Stimulated activated CD4-positive, alpha-beta T cell treated with anti-CD3 and anti-CD28 coated beads, TNF-alpha, amount 100 ng/mL, for 48 hours (primary cell): ENCODE measurements at places on chromosomes 6 and 20.

GRCh38 chr6:140073456-140073855 lies 699.0 kb upstream of the CITED2 start:
- DNase-seq, result no peak

DNA sequence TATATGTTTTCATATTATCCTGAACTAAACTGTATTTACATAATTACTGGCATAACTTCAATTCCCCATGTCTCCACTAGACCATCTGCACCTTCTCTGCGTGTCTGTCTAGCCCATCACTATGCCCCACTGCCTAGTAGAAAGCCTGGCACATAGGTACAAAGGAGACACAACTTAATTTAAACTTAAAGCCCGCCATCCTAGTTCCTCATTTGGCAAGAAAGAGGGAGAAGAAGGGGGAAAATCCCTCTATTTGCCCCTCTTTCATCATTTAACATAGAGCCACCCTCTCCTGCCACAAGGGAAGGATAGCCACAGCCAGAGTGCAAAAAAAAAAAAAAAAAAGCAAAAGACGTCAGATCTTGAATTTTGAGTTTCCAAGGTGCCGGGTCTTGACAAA lies 1.8 kb downstream of the PKIG start:
- no peak for DNase-seq

DNA sequence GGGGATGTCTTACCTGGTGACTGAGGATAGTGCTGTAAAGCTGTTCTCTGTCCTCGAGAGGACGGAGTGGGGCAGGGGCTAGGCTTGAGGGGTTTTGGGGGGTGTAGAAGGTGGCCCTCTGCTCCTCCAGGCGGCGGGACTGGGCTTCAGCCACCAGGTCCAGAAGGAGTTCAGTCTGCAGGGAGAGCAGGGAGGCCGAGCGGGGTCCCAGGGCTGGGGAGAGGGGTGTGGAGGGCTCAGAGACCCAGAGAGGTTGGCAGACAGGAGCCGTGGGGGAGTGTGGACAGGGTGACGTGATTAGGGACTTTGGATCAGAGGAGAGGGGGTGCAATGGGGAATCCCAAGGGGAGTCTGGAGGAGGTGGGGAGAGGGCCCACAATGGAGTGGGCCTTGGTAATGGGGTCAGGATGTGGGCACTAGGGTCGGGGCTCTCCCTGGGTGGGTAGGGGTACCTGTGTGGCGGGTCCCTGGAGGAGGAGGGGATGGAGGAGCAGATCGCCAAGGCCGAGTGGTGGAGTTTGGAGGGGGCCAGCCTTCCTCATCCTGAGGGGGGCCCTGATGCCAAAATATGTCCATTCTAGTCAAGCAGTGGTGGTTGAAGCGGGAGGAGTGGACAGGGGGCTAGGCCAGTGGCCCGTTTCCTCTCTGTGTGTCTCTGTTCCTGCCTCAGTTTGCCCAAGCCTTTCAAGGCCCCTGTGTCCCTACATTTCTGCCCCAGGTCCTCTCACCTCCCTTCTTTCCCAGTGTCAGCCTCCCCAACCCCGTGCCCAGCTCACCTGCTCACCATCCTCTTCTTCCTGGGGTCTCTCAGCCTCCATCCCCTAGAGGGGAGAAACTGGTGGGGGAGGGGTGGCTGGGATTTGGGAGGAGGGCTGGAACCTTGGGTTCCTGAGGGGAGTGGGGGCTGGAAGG lies 491 bp downstream of the GPSM3 start:
- no peak for DNase-seq

DNA sequence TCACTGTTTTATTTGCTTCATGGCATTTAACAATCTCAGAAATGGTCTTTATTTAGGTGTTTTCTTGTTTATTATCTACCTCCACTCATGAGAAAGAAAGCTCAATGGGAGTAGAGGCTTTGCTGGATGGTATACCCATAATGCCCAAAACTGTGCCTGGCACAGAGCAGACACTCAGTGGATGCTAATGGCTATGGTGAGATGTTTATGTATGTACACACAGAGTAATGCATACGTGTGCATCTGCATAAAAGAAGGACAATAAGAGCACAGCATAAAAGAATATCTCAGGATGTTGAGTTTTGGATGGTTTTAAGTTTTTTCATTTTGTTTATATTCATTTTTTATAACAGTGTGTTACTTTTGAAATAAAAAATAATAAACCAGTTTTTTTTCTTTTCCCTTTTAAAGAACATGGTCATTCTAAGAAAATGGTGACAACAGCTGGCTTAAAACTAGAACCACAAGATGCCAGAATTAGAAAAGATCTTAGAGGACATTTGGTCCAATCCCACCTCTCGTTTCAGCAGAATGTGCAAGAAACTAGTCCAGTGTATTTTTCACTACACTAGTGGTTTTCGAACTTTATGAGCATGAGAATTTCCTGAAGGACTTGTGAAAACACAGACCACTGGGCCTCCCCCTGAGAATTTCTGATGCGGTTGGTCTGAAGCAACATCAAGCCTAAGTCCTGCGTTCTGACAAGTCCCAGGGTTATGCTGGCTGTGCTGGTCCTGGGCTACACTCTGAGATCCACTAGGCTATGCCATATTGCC lies 131.9 kb downstream of the FYN start:
- no peak for DNase-seq

DNA sequence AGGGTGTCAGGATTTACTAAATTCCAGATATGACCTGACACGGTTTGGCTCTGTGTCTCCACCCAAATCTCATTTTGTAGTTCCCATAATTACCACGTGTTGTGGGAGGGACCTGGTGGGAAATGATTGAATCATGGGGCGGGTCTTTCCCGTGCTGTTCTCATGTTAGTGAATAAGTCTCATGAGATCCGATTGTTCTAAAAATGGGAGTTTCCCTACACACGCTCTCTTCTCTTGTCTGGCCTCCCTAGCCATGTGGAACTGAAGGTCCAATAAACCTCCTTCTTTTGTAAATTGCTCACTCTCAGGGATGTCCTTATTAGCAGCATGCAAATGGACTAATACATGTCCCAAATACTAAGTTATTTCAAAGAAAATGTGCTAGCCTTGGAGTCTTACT lies 121.1 kb downstream of the CENPW start:
- DNase-seq, result no peak

DNA sequence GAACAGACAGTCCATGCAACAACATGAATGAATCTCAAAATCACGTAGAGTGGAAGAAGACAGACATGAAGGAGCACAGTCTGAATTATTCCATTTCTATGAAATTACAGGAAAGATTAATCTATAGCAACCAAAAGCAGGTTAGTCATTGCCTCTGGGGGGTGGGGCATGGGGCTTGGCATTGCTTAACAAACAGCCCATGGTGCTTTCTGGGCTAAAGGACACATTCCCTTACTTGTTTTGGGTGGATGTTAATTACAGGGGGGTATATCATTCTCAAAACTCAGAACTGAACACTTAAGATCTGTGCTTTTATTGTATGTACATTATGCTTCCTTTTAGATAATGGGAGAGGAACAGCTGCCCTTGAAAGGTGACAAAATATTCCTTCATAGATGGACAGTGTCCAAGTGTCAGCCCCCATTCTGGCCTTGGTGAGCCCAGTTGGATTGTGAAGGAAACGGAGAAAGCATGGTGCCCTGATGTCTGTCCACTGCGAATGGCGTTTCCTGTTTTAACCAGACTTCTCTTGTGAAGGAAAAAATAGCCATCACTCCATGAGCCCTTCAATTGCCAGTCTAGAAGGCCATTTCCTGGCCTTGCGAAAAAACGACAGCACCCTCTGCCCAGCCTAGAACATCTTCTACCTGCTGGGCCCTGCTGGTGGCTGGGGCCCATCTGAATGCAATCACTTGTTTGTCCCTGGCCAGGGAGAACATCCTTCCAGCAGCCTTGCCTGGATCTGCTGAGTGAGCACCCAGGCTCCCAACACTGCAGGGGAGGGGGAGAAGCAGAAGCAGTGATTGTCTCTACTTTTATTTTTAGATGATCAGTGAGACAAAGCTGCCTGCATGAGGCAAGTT lies 179.7 kb downstream of the BCAS1 start:
- DNase-seq, result no peak

DNA sequence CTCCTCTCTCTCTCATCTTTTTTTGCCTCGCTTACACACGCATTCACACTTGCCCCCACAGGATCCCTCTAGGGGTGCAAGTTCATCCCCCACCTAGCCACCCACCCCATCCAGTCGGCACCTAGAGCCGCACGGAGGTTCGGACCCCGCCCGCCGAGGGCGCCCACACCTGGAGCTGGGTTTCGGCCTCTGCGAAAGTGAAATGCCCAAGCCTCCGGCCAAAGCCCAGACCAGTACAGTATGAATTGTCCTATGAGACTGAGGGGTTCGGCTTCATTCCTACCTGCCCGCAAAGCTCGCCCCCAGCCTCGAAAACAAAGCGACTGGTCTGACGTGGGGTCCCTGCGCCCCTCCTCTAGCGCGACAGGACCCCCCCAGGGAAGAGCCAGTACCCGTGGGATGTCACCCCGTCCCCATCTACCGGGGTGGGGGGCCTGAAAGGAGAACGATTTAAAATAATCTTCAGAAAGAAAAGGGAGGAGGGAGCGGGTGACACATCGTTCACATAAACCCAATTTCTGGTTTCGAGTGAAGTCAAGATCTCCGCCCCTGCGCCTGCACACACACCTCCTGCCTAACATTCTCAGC lies 1.5 kb downstream of the TFAP2A start:
- no peak for DNase-seq

DNA sequence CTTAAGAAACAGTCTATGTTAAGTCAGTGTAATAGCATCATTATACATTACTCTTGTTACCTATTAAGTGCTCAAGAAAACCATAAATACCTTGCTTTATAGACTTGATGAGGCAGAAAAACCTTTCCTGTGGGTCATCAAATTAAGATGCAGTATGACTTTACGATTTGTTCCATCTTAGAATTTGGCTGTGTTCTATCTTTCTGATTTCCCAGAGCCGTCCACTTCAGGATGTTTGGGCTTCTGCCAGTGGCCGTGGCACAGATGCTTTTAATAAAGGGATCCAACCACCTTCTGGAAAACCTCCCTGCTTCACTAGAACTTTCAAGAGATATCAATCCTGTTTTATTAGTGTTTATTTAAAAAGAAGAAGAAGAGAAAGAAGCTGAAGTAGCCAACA lies 71.2 kb downstream of the PDE7B start:
- no peak for DNase-seq

DNA sequence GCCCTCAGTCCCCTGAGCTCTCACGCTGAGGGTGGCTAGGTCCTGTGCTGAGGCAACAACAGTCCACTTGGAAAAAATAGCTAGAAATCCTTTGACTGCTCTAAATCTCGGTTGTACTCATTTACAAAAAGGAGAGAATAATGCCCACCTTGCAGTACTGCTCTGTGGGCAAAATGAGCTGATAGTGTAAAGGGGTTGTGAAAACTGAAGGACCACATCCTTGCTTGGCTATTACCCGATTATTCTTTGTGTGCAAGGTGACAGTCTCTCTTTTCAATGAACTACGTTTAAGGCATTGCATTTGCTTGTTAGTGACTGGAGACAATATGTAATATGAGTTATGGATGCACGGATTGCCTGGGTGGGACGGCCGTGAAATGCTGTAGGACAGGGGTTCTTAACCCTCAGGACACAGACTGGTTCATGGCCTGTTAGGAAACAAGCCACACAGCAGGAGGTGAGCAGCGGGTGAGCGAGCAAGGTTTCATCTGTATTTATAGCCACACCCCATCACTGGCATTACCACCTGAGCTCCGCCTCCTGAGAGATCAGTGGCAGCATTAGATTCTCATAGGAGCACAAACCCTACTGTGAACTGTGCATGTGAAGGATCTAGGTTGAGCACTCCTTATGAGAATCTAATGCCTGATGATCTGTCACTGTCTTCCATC lies 14.6 kb downstream of the SAMD3 start:
- DNase-seq, result no peak

DNA sequence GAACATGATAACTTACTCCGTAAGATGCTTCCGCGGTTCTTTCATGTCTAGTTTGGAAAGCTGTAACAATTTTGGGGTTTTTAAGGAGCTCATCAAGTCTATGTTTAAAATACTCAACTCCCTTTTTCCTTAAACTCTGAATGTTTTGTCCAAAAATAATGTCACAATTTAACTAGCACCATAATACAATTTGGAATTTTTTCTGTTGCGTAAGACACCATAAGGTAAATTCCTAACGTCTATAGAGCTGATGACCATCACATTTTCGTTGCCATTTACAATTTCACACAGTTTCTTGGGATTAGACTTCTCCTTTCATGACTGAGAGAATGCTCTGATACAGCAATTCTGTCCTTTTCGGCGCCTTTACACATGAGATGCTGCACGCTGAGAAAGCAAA lies 26.7 kb upstream of the FOXF2 start:
- no peak for DNase-seq

DNA sequence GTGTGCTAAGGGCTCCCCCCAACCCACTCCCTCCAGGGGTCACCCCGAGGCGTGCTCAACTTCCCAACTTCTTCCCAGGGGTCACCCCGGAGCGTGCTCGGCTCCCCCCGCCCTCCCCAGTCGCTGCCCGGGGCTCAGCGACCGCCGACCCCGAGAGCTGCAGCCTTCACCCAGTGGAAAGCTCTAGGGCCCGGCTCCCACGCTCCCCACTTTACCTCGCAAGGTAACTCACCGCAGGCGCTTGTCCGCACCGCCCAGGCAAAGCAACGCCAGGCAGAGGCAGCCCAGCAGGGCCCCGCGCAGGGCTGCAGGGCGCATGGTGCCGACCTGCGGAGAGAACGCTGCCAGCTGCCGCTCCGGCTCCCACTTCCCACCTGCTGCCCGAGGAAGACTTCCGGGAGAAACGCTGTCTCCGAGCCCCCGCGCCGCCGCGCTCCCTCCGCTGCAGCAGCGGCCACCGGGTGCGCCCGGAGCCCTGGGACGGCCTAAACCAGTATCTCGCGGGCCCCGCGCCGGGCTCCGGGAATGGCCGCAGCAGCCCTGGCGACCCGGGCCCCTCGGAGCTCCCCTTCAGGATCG lies 396 bp downstream of the RNASET2 start:
- DNase-seq, result no peak

GRCh38 chr6:107600121-107600520 lies 110.2 kb downstream of the SOBP start:
- DNase-seq, result no peak

DNA sequence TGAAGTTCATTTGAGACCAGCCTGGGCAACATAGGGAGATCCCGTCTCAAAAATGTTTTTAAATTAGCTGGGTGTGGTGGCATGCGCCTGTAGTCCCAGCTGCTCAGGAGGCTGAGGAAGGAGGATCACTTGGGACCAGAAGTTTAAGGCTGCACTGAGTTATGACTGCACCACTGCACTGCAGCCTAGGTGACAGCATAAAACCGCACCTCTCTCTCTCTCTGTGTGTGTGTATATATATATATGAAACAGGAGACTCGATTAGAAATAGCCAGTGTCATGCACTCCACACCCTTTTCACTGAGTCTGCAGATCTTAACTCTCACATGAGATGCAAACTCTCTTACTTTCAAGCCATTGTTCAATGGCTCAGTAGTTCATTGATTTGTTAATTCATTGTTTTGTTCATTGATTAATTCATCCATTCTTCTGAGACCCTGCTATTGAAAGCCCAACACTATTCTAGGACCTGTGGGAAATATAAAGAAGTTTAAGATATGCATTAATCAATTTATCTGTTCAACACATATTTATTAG lies 52.4 kb upstream of the MRPS10 start:
- DNase-seq, result no peak

DNA sequence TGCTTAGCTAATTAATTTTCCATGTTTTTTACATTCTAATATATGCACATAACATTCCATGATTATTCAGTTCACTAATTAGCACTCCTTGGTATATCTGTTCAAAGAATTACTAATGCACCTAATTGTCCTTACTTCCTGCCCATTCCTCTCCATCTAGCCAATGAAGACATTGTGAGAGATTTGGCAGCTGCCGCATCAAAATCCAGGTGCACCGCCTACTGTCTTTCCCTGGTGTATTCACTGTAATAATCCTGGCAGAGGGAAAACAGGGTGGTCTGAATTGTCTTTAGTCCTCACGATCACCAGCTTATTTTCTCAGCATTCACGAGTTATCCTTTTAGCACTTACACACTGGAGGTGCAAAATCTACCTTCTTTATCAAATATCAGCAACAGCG lies 61.0 kb upstream of the SCGN start:
- no peak for DNase-seq
